ENCODE measurements at places on chromosomes 16 and 17.

DNA sequence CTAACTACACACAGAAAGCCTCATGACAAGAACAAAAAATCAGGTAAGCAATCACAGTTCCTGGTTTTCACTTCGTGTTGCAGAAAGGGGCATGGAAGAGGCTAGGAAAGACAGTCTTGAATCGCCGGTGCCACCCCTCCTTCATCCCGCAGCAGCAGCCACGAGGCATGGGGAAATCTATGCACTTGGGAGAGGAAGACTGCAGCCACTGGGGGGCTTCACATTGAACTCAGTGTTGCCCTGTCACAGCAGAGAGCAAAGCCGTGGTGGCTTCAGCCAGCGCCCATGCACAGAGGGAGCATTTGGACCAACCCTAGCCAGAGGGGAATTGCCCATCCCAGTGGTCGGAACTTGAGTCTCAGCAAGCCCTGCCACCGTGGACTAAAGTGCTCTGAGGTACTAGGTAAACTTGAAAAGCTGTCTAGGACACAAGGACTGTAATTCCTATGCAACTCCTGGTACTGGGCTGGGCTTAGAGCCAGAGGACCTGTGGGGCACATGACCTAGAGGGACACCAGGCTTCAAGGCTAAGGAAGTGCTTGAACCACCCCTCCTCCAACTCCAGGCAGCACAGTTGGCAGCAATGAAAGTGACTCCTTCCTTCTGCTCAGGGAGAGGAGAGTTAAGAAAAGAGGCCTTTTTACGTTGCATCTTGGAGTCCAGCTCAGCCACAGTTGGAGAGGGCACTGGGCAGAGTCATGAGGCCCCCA, 35.2 kb upstream of the ATP2C2 start:
- DNase-seq = no peak

GRCh38 chr17:51763058-51763457, 395.5 kb downstream of the CA10 start:
- DNase-seq = no peak

DNA sequence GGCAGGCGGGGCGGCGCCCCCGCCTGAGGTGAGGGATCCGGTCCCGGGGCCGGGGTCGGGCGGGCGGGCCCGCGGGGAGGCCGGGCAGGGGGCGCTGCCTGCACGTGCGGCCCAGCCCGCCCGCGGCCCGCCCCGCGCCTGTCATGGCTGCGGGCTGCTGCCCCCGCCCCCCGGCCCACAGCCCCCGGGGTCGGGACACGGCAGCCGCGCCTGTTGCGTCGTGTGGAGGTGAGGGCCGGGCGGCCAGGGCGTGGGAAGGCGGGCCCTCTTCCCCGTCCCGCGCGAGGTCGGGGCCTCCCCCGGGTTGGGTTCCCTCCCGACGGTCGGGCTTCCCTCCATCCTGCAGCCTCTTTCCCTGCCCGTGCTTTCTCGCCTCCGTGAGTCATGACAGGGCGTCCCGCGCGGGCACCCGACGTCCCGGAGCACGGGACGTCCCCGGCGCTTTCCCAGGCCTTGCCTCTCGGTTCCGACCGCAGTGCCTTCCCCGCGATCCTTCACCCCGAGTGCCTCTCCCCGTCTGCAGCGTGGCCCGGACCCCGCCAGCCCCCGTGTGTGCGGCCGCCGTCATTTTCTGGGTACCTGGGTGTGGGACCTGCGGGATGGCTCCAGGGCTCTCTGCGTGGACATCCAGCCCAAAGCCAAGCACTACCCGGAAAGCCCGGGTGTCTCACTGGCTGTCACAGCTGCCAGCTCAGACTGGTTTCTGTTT, 76.7 kb downstream of the CHD9 start:
- DNase-seq = peak; percentile 43

- DNase-seq = no peak
Observed at GRCh38 chr17:76394166-76394565, 9.8 kb downstream of the SPHK1 start.

DNA sequence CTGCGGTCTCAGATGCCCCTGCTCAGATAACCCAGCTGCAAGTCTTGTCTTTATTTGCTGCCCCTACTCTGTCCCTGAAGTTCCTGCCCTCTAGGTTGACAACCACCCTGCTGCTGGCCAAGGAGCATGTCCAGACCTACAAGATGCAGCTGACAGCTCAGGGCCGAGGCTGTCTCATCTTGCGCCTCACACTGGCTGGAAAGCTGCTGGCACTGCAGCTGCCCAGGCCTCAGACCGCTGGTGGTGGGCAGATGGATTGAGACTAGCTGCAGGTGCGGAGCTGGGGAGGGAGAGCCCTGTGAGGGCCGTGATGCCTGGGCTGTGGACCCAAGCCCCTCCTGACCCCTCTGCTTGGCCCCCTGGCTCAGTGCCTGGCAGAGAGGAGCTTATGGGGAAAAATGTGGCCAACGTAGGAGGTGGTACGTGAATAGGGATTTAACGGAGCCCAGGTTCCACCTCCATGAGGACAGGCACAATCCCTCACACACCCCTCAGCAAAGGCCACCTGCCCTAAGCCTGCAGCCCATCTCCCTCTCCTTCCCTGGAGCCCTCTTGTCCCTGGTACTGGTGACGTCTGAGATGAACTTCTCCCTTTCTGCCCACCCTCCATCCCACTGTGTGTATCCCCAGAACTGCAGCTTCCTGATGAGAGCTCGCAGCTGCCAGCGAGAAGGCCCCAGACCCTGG, 8.3 kb upstream of the GALK1 start:
- no peak for DNase-seq

DNA sequence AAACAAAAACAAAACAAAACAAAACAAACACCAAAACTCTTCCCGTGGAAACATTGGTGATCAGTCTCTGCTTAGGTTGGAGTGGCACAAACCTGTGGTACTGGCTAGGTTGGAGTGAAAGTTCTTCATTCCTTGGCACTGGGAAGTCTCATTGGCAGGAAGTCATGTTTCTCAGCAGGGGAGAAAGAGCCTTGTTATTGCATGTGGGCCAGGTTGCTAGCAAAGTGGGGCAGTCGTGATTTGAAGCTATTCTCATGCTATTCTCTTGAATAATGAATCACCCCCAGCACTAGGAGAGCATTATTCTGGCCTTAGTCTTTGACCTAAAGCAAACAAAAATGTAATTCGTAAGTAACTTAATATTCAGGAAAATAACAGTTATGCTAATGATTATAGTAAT, 24.3 kb upstream of the B4GALNT2 start:
- no peak for DNase-seq

DNA sequence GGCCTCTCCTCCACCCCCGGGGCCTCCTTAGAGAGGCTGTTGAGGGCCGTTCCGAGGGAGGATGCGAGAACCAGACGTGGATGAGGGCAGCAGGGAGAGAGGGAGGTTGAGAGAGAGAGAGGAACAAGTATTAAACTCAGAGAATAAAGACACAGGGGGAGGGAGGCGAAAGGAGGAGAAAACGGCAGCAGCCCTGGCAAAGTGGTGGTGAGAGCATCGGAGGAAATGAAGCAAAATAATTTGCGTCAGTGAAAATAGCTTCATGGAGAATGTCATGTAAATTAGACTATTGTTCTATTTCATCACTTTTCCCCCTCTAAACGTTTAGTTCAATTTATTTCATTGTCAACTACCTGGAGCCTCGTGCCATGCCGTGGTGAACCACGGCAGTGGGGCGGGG, 38.0 kb downstream of the PIPOX start:
- DNase-seq = no peak

- peak; percentile 64 for DNase-seq
Observed at GRCh38 chr17:29140051-29140621, 40.1 kb downstream of the MYO18A start.

DNA sequence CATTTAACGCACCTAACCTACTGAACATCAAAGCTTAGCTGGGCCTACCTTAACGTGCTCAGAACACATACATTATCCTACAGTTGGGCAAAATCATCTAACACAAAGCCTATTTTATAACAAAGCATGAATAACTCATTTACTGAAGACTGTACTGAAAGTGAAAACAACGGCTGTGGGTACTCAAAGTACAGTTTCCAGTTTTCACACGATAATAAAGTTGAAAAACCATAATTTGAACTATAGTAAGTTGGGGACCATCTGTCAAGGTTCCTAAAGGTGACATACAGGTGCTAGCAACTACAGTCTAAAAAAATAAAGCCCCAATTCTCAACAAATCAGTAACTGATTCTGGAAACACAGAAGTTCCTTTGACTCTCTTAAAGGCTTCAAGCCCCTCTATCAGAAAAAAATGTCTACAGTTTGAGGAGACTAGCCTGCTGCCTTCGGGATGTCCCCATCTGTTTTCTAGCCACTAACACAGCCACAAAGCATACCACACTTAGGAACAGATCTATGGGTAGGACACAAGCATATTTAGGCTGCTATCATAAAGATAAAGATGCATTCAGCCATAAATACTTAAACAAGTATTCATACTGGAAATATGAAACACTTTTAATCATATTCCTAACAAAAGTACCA, 71.3 kb downstream of the KANSL1 start:
- no peak for DNase-seq

DNA sequence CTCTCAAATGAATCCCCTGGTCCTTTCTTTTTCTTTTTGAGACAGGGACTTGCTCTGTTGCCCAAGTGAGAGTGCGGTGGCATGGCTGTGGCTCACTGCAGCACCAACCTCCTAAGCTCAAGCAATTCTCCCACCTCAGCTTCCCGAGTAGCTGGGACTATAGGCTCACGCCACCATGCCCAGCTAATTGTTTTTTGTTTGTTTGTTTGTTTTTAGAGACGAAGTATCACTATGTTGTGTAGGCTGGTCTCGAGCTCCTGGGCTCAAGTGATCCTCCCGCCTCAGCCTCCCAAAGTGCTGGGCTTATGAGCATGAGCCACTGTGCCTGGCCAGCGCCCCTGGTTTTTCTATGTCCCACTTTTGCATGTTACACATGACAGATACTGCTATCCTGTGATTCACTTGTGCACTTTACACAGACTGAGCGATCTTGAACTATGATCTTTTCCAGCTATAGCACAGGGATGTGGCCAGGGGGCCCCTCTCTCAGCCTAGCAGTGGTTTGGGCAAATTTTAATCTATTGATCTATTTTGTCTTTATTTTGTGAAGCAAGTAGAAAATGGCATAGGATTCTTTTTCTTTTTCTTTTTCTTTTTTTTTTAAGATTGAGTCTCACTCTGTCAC, 31.3 kb upstream of the MLKL start:
- no peak for DNase-seq

Data from NCI-H2171 (cell line).